ENCODE measurements at places on chromosomes 12 and 14.

GRCh38 chr12:56346675-56347074 lies 8.0 kb downstream of the IL23A start:
- no peak for DNase-seq

DNA sequence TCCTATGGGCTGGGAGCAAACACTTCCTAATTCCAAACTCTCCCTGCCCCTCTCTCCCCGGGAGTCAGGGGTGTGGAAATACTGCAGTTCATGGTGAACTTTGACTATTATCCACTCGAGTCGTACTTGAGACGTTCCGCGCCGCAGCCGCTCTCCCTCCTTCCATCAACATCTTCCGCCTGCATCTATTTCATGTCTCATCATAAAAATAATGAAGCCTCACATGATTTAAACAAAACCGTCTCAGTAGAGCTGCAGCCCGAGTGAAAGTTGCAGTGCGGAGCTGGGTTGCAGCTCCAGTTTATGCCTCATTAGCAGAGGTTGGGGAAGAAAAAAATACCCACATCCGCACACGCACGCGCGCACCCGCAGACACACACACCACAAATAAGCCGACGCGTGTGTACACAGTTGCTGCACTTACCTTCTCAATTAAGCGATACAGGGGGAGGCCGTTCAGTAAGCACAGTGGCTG lies 283 bp downstream of the LMO3 start:
- no peak for DNase-seq

- no peak for DNase-seq
Measured at GRCh38 chr12:114395233-114395632, 10.7 kb downstream of the TBX5 start.

- DNase-seq: no peak
Measured at GRCh38 chr12:12977231-12977630, 22.8 kb downstream of the HEBP1 start.

- DNase-seq: no peak
Measured at GRCh38 chr12:121120989-121121755, 11.5 kb upstream of the P2RX7 start.

DNA sequence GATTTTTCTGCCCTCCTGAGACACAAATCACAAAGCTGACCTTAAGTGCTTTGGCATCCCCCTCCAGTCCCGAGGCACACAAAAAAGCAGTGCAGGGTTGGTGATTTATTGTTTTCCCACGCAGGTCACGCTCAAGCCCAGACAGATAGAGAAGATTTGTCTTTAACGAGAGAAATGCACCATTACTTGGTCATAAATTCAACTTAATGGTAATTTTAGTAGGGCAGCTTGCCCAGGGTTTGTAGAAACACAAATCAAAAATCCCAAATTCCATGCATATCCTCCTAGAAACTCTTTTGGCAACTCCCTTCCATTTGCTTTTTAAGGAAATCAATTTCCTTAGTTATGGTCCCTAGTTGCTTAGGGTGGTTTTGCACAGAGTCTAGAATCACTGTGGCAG lies 132.6 kb downstream of the IGF1 start:
- DNase-seq: no peak

GRCh38 chr12:98582093-98582492 lies 11.4 kb upstream of the SLC25A3 start:
- no peak for DNase-seq

- no peak for DNase-seq
Measured at GRCh38 chr12:124823272-124823970, 40.2 kb downstream of the SCARB1 start.

- DNase-seq: no peak
Measured at GRCh38 chr14:96090441-96091148, 51.4 kb downstream of the C14orf132 start.

DNA sequence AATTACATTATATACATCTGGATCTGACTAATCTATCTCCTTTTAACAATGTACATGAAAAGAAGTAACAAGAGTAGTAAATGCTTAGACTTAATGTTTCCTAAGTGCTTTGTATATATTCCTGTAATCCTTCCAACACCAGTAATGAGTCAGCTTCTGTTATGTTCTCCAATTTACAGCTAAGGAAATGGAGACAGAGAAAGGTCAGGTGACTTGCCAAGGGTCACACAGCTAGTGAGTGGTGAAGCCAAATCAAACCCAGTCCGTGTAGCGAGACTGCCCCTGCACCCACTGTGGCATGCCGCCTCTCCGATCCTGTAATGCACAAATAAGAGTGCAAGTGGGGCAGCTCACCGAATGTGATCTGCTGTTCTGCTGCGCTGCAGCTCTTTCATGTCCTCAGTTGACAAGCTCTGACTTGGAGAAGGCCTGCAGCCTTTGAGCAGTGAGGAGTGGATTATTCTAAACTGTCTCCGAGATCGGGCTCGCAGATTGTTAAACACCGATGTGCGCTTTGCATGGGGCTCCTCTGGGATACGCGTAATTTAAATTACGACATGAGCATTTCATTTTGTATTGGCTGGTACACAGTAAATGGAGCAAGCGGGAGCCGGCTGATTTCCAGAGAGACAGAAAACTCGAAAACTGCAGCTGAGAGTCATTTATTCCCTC lies 65.1 kb upstream of the KTN1 start:
- DNase-seq: no peak

GRCh38 chr12:92132288-92132687 lies 13.4 kb downstream of the BTG1 start:
- no peak for DNase-seq

- DNase-seq: no peak
Measured at GRCh38 chr12:80576641-80577418, 130.6 kb upstream of the MYF6 start.

DNA sequence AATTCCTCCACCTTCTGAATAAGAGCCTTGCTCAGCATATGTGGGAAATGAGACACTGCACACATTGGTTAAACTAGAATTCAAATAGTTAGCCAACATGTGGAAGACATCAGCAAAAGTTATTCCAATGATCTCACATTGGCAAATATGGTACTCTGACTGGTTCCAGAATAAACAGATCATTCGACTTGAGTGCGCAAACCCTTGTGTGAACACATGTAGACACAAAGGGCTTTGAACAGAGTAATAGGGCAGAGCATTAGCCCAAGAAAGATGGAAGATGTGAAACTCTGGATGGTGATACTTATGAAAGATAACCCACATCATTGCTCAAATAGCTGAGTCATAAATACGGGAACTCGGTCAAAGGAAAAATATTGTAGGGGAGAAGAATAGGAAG lies 1133.4 kb upstream of the SEL1L start:
- DNase-seq: no peak

GRCh38 chr12:15808652-15809051 lies 19.5 kb upstream of the EPS8 start:
- no peak for DNase-seq

- no peak for DNase-seq
Measured at GRCh38 chr14:28576523-28576922, 190.1 kb upstream of the FOXG1 start.

- no peak for DNase-seq
Measured at GRCh38 chr12:49230176-49230804, 34.6 kb upstream of the TUBA1C start.

DNA sequence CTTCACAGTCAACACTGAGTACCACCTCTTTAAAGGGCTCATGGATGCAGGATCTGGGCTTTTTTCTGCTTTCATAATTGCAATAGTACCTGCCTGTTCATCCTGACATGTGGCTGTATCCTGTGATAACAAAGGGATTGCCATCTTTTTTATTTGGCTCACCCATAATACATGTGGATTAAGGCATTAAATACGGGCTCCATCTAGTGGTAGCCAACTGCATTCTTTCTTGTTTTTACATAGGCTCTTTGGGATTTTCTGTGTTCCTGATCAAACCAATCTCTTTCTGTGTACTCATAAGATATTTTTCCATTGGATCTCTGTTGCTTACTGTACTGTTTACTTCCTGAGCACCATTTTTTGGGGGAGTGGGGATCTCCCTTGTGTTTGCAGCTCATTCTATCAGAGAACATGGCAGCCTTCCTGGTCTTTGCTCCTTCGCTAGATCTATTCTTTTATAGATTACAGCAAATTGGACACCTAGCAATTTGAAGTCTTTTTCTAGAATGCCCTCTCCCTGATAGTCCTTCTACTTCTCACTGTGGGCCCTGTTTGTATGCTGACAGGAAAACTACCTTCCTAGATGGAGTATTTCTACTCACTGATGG lies 723.4 kb upstream of the MDGA2 start:
- DNase-seq: no peak

GRCh38 chr12:115023279-115024265 lies 339.6 kb upstream of the TBX3 start:
- DNase-seq: no peak

DNA sequence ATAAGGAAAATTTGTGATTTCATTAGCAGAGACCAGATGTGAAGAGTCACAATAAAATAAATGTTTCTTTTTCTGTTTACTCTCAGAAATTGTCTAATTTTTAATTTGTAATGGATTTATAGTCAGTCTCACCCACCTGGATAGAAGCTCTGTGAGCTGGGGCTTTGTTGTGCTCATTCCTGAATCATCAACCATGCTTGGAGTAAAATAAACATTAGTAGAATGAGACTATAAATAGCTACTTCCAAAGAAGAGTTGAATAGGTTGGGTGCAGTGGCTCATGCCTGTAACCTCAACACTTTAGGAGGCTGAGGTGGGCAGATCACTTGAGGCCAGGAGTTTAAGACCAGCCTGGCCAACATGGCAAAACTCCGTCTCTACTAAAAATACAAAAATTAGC lies 185.3 kb upstream of the FBXO33 start:
- no peak for DNase-seq

GRCh38 chr14:24427537-24428508 lies 1.6 kb downstream of the CBLN3 start:
- no peak for DNase-seq

DNA sequence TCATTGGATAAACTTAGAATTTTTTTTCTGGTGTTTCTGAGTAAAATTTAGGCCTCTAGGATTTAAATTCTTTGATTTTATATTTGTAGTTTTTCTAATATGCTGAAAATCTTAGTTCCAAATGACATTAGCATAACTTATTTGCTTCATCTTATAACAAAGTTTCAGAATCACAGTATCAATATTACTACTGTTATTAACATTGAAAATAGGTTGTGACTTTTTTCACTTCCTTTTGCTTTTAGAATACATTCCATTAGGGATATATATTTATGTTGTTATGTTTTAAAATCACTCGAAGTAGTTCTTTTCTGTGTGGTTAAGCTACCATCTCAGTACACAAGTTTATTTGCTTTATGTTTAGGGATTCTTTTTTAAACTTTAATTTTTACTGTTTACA lies 12.8 kb downstream of the RAB3IP start:
- no peak for DNase-seq

DNA sequence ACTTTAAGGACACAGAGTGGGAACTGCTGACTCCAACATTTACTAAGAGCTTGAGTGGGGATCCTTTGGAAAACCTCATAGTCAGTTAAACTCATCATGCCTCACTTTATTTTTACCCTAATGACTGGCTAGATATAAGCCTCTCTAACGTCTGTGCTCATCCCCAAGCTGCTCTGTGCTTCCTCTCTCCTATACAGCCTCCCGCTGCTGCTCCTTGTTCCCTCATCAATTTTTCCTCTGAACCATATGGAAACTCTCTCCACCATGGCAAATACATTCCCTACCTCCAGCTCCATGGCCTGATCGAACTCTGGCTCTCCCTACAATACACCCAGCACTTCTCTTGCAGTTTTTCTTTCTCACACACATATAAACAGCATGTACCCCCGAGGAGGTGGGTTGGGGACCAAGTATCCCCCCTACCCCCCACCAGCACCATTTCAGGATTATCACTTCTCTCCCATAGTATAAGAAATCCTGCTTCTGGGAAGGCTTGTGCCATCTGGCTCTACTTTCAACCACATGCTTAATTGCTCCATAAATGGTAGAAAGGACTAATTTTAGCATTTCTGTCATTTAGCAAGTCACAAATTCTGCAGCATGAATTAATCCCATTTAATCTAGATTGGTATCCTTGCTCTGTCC lies 39.2 kb upstream of the DYRK2 start:
- DNase-seq: no peak

DNA sequence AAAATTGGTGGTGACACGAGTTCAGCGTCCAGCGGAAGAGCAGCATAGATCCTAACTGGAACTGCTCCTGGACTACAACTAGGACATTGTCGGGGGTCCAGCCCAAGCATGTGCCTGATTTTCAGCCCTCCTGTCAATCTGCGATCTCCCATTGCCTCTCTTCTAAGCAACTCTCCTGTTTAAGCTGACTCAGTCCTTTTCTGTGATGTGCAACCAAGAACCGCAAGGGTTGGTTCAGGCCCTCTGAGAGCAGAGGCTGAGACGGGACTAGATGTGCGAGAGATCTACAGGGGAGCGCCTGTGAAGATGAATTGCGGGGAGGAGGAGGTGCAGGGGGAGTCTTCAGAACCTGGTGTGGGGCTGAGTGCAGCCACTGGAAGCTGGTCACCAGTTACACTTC lies 3.7 kb upstream of the PAPLN start:
- DNase-seq: no peak

- DNase-seq: peak; percentile 56
Measured at GRCh38 chr14:67943947-67944346, 124.4 kb downstream of the RAD51B start.

GRCh38 chr14:63276492-63277342 lies 42.0 kb downstream of the GPHB5 start:
- no peak for DNase-seq

DNA sequence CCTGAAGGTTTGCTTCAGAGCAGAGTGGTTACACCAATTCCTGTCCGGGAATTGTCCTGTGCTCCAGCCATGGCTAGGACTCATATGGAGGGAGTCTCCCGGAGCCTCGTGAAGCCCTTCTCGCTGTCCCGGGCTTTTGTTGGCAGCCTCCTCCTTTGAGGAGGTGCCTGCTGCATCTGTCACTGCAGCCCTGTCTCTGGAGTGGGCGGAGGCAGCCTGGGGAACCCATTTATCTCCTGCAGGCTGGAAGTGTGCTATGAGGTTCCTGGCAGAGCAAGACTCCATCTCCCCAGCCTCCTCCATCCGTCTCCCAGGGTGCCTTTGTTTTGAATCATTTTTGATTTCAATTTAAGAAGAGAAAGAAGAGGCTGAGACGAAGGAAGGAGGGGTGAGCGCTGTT lies 355.3 kb downstream of the GLT1D1 start:
- DNase-seq: no peak

Measured in NCI-H1048 (cell line).